GM13976 (cell line): ENCODE measurements at places on chromosomes 3 and 15.

DNA sequence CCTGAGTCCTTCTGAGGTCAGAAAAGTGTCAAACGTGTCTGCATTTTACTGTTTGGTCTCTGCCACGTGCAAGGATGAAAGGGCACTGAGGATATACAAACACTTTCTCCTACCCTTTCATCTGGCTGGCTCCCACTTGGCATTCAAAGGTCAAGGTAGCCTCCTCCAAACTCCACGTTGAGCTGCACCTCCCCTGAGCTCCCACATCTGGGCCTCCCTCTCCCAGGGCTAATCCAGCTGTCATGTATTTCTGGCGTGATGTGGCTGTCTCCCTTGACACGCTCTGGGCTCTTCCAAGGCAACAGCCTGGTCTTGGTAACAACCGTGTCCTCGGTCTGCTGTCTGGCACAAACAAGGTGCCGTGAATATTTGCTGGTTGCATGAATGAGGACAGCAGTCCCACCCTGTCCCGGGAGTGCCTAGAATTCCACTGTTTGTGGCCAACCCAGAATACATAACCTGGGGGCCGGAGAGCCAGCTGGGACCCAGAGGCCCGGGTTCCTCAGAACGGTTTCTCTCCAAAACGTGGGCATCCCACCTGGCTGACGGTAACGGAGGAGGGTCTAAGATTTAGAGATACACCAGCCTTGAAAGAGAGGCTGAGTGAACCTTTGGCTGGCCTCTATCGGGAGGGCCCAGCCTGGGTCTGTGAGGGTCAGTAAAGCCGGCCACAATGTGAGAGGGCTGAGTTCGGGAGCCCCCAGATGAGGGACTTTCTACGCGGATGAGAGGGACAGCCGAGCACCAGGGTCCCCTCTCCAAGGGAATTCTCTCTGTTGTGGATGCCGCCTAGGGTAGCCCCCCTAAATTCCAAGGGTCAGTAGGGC is 767 bp downstream of the GLT8D1 start:
- DNase-seq: peak; percentile 32

GRCh38 chr15:73681063-73681462 is 3.1 kb upstream of the CD276 start:
- DNase-seq: no peak

- DNase-seq: no peak
Observed at GRCh38 chr15:94395640-94396039, 164.3 kb downstream of the MCTP2 start.

DNA sequence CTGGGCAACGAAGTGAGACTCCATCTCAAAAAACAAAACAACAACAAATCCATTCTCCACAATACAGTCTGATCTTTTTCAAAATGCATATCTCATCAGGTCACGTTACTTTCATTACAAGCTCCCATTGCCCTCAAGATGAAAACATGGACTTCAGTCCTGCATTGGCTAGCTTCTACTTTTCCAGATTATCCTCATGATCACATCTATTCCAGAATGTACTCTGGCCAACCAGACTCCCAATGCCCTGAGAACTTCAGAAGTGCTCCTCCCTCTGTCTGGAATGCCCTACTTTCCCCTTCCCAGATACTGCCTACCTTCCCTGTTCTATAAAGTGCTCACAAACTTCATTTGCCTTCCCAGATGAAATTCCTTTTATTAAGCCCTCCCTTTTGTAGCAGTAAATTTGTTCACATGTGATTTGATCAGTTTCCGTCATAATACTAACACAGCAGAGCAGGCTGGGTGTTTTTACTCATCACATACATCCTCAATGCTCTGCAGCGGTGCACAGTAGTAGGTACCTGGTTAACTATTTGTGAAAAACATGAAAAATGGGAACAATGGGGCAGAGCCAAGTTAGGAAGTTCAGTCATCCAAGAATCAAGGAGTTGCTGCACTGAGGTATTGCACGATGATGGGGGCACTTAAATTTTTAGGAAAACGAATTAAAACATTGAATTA is 5.3 kb downstream of the RPL22L1 start:
- DNase-seq: no peak

DNA sequence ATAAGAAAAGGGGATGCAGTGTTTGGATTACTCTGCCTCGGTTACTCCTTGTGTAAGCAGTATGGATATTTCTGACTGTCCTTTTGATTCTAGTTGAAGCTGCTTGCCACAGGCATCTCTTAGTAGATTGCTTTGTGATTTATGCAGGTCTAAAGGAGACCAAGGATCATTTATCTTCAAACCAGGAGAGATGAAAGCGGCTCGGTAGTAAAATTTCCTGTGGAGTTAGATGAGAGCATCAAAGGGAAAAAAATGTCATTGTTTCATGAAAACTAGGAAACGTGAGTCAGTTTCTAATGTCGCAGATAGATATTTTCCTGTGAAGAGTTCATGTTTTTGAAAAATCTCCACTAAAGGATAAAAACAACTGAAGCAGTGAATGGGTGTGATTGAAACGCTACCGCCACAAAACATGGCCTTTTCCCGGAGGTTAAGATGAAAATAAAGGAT is 254.0 kb upstream of the TBL1XR1 start:
- no peak for DNase-seq

GRCh38 chr3:159938714-159939113 is 49.9 kb upstream of the IL12A start:
- no peak for DNase-seq

DNA sequence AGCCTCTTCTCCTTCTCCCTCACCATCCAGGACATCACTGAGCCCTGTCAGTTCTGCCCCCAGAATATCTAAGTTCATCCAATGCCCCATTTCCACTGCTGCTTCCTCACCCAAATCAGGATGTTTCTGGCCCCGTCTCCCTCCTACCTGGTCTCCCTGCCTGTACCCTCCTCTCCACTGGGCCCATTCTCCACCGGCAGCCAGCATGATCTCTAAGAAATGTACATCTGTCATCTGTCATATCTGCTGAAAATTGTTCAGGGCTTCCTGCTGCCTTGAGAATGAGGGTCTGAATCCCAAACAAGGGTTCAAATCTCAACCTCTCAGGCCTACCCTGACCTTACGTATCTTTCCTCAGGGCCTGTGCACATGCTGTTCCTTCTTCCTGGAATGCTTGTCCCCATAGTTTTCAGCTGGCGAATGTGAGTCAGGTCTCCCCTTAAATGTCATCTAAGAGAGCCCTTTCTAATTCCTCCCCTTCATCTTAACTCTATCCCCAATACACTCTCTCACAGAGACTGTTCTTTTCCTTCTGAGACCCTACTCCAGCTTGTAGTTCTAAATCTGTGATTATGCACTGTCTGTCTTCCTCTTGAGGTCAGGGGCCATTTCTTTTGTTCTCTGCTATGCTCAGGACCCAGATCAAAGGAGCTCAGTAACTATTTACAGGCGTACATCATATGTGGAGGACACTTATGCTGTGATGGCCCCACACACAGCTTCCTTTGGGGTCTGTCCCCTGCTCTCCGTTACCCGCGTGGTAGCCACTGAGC is 40.8 kb downstream of the SMAD3 start:
- no peak for DNase-seq

DNA sequence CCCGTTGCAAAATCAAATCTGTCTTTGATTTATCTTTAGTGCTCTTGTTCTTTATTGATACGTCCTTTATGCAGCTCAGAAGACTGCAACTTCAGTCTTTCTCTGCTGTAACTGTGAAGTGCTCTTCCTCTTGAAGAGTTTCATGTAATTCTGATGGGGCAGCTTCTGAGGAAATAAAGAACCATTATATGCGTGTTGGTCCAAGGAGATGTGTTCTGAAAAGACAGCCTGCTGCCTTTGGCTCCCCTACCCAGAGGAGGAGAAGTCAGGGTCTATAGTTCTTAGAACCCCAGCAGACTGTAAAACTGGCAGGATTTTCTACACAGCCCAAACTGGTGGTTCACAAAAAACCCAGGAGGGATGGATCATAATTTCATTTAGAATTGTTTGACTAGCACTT is 22.4 kb upstream of the ABHD10 start:
- DNase-seq: no peak

DNA sequence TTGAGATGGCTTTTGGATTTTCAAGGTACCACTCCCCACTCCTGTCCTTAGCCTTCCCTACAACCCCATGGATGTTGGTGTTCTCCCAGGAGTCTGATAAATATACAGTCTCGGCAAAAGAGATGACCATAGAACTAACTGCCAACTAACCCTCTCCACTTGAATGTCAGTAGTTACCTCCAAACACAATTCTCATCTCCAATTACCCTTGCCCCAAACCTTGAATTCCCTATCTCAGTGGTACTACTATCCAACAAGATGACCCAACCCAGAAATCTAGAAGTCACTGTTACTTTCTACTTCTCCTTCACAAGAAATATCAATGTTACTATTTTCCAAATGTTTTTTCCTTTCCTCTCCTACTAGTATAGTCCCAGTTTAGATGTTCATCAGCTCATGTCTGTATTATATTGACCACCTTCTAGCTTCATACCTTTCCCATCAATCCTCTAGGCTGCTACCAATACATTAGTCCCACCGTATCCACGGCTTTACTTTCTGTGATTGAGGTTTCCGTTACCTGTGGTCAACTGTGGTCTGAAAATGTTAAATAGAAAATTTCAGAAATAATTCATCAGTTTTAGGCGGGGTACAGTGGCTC is 38.1 kb downstream of the PIGB start:
- no peak for DNase-seq

- no peak for DNase-seq
Observed at GRCh38 chr3:19931767-19932188, 2.2 kb downstream of the EFHB start.

DNA sequence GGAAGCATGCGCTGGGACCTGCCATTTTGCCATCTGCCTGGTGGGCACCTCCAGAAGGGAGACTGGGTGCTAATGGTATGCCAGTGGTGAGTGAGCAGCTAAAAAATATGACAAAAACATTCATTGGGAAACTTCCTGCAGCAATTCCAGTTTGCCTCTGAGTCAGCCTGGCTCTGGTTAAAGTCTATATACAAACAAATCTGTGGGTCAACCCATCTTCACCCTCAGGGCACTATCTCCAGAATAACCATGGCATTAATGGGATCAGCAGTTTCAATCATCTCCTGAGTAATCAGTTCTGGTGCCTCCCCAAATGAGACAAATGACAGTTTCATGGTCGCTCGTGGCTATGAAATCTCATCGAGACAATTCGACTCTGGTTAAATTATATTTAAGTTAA is 21.5 kb downstream of the FRMD4B start:
- no peak for DNase-seq

DNA sequence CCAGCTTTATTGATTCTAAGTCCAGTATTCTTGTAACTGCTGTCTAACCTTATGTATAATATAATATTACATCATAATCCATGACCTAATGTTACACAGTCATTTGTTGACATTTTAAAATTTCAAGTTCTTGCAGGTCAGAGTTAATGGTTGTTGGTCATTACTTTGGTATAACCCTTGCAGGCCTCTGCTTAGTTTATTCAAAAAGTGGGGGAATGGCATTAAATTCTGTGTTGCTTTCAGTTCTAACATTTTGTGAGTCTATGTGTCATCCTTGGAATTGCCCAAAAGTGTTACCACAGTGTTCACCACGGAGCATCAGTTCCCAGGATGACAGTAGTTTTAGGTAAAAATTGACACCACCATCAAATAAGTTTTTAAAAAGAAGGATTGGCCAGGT is 174.8 kb upstream of the BCL6 start:
- DNase-seq: no peak

DNA sequence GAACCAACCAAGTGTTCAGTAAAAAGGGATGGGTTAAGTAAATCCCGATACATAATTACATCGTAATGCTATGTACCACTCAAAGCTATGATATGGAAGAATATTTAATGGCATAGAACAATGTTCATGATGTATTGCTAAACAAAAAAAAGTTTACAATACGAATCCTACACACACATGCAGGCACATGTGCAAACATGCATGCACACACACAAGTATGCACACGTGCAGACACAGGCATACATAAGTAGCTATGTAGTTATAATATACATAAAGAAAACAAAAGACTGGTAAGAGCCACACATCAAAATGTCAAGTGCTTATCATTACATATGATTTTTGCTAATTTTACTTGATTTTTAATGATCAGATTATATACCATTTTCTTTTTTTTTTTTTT is 74.2 kb downstream of the ARRDC4 start:
- DNase-seq: no peak

GRCh38 chr3:140296796-140297352 is 361.9 kb downstream of the CLSTN2 start:
- DNase-seq: no peak

DNA sequence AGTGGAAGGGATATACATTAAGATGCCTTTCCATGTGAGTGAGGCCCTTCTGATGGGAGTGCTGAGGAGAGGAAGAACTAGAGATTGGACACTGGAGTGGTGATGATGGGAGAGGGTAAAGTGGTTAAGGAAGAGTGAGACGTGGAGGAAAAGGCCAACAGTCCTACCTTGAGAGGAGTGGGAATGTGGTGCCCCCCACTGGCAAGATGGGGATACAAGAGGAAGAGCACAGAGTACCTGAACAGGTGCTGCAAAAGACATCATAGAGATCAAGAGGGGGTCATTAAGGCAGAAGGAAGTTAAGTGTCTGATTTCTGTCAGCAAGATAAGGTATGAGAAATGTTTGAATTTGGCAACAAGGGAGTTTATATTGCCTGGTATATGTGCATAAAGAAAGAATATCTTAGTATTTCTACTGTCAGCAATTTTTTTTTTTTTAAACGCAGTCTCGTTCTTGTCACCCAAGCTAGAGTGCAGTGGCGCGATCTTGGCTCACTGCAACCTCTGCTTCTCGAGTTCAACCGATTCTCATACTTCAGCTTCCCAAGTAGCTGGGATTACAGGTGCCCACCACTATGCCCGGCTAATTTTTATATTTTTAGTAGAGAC is 34.0 kb downstream of the ARIH2 start:
- DNase-seq: peak; percentile 44

GRCh38 chr3:70712449-70713082 is 400.1 kb upstream of the MDFIC2 start:
- DNase-seq: no peak

GRCh38 chr3:194342861-194343560 is 8.1 kb downstream of the CPN2 start:
- no peak for DNase-seq

DNA sequence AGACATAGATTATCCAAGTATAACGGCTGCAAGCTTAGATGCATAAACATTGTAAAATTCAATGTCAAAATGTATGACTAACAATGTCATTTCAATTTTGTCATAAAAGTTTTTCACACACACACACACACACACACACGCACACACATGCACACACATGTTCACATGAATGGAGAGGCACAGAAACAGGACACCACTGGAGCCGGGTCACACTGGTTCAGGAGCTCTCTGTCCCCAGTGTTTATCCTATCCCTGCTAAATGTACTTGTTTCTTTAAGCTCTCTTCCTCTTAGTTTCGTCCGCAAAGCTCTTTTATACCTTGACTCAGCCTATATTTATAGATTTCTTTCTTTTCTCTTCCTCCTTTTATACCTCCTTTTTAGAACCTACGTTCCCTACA is 249.9 kb downstream of the CADPS start:
- no peak for DNase-seq

- DNase-seq: no peak
Observed at GRCh38 chr3:15974647-15975046, 176.9 kb upstream of the ANKRD28 start.

- DNase-seq: no peak
Observed at GRCh38 chr15:66025015-66025452, 155.7 kb downstream of the RAB11A start.
